Astrocyte of the cerebellum (primary cell): ENCODE measurements at places on chromosomes 16 and 17.

DNA sequence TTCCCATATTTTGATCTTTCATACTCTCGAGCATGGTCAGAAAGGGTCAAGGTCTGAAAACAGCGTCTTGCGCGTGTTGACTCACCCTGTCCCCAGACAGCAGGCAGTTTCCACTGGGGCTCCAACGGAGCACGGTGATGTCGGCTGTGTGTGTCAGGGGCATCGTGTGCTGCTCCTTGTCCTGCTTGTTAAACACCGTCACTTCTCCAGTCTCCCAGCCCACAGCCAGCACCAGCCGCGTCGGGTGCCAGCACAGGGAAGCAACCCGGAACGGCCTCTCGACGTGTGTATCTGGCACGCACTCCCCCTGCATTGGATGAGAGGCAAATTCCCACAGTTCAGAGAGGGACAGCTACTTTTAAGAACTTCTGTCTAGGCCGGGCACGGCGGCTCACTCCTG lies 9.6 kb downstream of the IFT140 start:
- DNase-seq = no peak

DNA sequence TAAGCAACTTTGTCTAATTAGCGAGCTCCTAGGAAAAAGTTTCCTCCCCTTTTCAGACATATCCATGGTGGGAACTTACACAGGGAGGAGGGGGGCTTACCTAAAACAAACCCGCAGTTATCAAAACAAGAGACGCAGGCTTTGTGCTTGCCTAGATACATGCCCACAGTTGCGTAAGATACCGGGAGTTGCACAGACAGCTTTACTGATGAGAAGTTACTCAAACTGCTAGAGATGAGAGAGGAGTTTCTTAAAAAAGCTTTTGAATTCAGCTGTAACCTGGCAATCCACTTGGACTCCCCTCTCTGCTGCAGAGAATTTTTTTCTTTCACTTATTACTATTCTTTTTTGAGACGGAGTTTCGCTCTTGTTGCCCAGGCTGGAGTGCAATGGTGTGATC lies 6.8 kb upstream of the ZP2 start:
- no peak for DNase-seq

GRCh38 chr17:27654654-27655524 lies 23.9 kb downstream of the LGALS9 start:
- DNase-seq = peak; percentile 27

- no peak for DNase-seq
Observed at GRCh38 chr16:81275795-81276194, 37.3 kb downstream of the BCO1 start.

GRCh38 chr16:49280841-49281371 lies 732 bp downstream of the CBLN1 start:
- no peak for DNase-seq

GRCh38 chr16:69564845-69565670 lies 708 bp upstream of the NFAT5 start:
- DNase-seq = no peak

DNA sequence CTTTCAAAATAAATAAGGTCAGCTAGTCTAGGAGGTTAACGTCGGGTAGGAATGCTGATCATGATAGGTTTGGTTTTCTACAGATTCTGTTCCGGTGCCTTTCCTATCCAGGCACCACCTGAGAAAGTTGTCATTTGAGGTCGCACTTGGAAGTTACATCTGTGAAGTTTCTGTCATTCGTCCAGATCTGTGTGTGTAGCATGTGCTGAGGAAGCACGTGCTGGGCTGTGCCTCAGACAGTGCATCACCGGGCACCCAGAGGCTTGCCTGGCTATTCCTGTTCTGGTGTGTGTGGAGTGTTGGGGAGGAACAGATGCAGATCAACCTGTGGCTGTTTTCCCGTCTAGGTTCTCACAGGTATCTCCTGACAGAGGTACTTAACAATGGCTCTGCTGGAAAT lies 42.6 kb downstream of the DNAJA2 start:
- DNase-seq = no peak

- no peak for DNase-seq
Observed at GRCh38 chr17:36535669-36536081, 888 bp downstream of the PIGW start.

GRCh38 chr16:81521141-81521626 lies 76.6 kb downstream of the CMIP start:
- DNase-seq = no peak

DNA sequence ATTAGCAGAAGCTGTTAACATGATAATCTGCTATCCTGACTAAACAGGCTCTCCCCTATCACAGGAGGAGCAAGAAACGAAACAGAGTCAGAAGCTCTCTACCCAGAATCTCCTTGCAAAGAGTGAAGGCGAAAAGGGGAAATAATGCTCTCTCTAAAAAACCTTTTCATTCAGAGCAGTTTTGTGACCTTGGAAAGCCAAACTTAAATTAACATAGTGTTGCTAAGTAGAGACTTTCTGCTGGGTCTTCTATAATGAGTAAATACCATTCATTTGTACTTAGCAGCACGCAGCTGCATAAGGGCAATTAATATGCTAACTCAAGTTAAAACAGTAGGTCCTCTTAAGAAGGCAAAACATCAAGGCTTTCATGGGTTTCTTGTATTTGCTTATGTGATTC lies 101.7 kb upstream of the GPR139 start:
- no peak for DNase-seq

- DNase-seq = no peak
Observed at GRCh38 chr17:36213695-36214094, 2.8 kb downstream of the CCL4L2 start.

DNA sequence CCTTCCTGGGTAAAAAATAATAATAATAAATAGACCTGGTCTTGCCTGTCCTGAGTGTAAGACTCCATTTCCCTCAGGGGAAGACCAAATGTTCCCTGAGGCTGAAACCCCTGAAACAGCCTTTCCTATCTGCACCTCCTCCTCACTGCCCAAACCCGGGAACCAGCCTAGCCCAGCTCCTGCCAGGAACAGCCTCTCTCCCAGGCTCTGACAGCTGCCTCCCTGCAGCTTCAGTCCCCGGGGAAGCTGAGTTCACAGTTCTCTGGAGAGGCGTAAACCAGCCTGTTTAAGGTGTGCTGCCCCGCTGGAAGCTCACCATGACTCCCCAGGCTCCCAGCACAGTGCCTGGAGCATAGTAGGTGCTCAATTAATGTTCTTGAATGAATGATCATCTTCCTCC lies 7.3 kb upstream of the CDT1 start:
- DNase-seq = no peak

DNA sequence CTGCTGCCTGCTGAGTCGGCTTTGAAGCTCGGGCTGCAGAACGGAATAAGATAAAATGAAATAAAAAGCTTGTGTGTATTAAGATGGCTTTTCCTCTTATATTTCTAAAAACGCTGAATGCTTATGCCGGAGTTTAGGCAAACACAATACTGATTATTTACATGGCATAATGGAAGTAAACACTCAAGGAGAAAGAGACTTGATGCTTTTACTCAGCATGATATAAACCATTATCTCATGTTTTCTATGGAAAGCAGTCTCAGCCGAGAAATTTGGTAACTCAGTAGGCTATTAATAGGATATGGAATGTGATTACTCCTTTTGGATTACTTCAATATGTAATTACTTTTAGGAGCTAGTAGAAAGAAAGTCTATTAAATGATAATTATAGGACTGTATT lies 153.3 kb downstream of the CDH11 start:
- no peak for DNase-seq

DNA sequence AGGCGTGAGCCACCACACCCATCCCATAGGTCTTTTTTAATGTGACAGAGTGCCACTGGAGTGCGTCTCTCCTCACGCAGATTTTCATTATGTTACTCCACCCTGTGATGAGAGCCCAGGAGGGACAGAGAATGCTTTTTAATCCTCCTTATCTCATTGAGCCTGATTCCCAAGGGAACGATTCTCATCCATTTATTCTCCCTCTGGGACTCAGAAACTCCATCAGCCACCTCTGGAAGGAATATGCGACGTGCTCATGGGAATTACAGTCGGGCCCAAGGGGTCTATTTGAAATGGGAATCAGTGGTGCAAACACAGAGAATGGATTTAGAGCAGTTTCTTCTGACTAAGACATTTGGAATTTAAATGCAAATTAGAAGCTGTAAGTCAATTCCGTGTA lies 155.9 kb upstream of the HSBP1 start:
- no peak for DNase-seq

- DNase-seq = no peak
Observed at GRCh38 chr17:68347380-68347779, 56.1 kb downstream of the ARSG start.

GRCh38 chr17:79778504-79779083 lies 646 bp downstream of the CBX2 start:
- DNase-seq = no peak

DNA sequence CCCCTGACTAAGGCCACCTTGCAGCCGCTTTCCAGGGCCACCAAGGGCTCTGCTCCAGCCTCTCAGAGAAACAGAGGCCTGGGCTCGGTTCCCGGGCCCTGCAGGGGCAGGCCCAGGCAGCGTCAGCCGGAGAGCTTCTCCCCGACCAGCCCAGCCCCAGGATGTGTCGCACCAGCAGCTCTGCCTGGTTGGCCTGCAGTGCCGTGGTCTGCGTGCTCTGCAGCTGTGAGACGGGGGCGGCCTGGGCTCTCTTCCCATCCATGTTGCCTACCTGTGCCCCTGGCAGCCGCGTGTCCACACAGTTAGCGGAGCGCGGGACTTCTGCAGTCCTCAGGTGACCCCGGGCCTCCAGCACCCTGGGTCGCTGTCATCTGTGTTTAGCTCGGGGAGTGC lies 4.8 kb downstream of the IGFALS start:
- no peak for DNase-seq

GRCh38 chr16:50068550-50068949 lies 2.8 kb downstream of the HEATR3 start:
- DNase-seq = no peak

GRCh38 chr17:65485388-65486299 lies 75.8 kb downstream of the AXIN2 start:
- peak; percentile 49 for DNase-seq

DNA sequence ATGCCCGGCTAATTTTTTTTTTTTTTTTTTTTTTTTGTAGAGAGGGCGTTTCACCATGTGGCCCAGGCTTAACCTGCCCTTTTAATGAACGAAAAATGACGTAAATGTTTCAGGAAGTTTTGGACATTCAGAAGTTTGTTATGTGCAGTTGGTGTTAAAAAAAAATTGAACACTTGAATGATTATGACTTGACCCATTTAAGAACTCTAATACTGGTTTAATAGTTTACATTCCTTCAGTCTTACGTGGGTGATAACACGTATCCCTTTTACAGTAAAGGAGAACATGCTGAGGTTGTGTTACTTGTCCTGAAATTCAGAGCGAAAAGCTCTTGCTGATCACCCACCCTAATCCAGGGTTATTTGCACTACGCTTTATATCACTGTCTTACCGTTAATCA lies 1.7 kb downstream of the MLYCD start:
- no peak for DNase-seq

DNA sequence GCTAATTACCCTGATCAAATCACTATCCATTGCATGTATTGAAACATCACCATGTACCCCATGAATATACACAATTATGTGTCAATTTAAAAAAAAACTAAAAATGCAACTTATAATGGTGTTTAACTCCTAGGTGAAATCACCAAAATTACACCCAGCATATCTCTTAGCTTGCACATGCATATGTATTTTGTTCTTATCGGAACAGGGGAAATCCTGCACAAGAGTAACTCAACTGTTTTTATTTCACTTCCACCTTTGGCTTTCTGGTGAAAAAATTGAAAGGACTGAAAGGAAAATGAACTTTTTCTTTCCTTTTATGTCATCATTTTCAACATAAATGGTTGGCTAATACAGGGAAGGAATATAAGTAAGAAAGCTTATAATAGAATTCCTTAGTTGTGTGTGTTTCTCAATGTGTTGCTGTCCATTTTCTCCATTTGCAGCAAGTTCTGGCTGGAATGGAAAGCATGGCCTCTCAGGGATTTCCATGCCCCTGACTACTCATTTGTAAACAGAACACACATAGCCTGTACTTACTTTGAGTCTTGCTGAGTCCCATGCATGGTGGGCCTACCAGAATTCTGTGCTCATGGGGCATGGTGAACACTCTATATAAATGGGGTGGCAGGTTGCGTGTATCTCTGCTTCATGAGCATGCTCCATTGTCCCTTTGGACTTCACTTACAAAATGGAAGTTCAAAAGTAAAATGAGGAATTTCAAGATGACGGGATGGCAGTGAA lies 462.0 kb downstream of the HS3ST3B1 start:
- DNase-seq = no peak

DNA sequence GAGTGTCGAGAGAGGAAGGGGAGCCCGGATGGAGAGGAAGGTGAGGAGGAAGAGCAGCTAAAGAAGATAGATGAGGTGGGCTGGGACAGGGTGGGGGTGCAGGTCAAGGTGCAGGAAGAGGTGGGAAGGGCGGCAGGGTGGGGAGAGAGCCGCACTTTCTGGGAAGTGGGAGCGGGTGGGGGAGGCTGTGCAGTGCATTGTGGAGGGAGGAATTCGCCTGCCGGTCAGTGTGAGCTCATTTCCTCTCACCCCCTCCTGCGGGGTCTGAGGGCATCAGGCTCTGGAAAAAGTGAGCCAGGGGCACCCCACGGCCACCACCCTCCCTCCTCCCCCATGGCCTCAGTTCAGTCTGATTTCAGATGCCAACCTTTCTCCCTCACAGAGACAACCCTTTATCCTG lies 2.5 kb upstream of the ARHGAP23 start:
- no peak for DNase-seq

GRCh38 chr17:81713556-81714411 lies 1.7 kb downstream of the SLC25A10 start:
- no peak for DNase-seq

- no peak for DNase-seq
Observed at GRCh38 chr16:1920727-1921171, 2.5 kb upstream of the HS3ST6 start.

- no peak for DNase-seq
Observed at GRCh38 chr16:22220714-22221113, 14.6 kb downstream of the EEF2K start.

DNA sequence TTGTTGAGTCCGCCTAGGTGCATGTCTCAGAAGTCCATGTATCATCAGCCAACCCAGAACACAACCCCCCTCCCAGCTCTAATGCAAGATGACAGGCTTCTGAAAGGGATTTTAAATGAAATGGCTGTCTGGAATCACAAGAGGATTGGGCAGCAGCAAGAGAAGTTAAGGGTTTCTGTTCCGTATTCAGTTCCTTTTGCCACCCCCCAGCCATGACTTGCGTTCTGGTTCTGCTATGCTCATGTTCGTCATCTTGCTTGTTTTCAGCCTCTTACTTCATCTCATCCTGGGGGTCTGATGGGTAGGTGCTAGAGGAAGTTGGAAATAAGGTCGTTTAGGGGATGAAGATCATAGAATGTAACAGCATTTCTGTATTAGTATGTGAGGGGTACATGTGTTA lies 12.0 kb downstream of the MINK1 start:
- no peak for DNase-seq

DNA sequence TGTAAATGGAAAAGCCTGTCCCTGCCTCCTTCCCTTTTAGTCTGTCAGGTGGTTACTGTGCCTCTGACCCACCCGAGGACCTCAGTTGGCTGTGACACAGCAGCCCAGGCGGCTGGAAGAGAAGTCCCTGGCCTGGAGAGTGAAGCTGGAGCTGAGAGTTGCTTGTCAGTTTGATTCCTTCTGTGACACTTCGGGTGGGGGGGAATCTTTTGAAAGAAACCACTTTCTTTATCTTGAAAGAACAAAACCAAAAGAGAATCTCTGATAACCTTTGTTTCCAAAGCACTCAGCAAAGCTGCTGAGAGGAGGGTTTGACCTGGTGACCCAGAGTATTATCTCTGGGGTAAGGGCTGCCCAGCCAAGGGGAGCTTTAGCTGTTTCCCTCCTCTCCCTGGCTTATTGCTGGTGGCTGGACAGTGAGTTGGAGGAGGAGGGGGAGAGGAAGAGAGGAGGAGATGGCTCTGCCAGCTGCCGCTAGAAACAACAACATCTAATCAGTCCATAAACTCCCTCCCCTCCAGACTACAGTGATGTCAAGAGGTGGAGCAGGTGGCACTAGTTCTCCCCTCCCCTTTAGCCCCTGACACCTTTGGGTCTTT lies 34.0 kb downstream of the YPEL2 start:
- DNase-seq = no peak
